Thoracic aorta (tissue), 2 donors: ENCODE measurements at places on chromosomes 5 and 9. TPM values are rescaled to one million over a fixed set of nuclear protein-coding genes. Genes with fewer than 3 reads are reported as not detected.
A peak's percentile ranks its signal among the peaks of the same experiment; 100 is the strongest.

DNA sequence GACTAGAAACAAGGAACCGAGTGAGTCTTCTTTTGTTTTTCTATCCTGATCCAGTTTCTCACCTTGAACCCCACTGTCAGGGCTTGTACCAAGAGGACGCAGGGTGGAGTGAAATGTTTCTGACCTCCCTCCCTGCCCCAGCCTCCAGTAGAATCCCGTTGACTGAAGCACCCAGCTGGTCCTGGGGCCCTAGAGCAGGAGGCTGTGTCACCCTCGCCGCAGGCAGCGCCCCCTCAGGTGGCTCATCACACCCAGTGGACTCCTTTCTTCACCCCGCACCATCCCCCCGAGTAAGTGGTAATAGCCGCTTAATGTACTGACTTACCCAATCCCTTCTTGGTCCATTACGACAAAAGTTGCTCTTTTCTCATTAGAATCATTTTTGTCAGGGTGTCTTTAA is 53.8 kb downstream of the MVB12B start:
- no peak overlapping the region for H3K4me3 ChIP-seq
- no peak overlapping the region for H3K27ac ChIP-seq
- H3K27me3 ChIP-seq, result no peaks in the 10 kb centered on the region
- no peaks in the 10 kb centered on the region for H3K4me1 ChIP-seq
- no peaks in the 10 kb centered on the region for H3K36me3 ChIP-seq

EFNA5 gene
- 13.5 TPM for total RNA-seq

TICAM2 gene
- total RNA-seq, result 5.7 TPM

PCDHB15 gene
- total RNA-seq, result 10.7 TPM

FGFR4 gene
- total RNA-seq, result 2.8 TPM

DNA sequence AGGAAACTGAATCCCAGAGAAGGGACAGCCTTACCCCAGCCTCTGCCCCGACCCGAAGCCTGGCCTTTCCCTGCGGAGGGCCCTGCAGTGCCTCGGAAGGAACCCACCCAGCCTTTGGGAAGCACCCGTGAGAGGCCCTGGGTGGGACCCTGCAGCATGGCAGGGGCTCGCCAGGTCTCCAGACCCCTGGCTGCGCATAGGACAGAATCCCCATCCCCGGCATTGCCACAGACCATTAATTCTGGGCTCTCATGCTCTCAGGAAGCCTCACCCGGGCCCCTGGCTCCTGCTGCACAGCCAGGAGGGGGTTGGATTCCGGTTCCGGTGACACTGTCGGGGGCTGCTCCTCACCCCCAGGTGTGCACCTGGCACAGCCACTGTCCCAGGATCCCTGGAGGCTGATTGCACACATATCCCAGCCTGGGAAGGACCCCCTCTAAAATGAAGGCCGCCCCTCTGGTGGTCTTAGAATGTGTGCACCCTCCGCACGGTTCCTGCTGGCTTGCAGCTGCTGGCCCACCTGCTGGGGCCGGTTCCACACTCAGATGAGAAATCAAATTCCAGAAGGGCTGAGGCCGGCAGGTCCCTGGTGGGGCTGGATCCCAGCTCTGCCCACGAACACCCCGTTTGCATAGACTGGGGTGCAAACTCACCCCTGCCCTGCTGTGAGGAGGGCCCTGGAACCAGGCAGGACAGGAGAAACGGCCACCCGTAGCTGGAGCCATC is 4.7 kb downstream of the EGFL7 start:
- H3K27me3 ChIP-seq, result no peaks in the 10 kb centered on the region
- DNase-seq, result no peak
- H3K36me3 ChIP-seq, result no peaks in the 10 kb centered on the region
- no peak overlapping the region for H3K27ac ChIP-seq
- H3K4me3 ChIP-seq, result peak overlapping the region; percentile 62
- H3K4me1 ChIP-seq, result no peaks in the 10 kb centered on the region

GRCh38 chr9:92947268-92948037 is at the start of gene FGD3:
TSS of gene FGD3 (plus strand) at chr9:92947523. CDS start at chr9:92976257, 28,734 bp downstream.
- no peaks in the 10 kb centered on the region for H3K36me3 ChIP-seq
- DNase-seq, result no peak
- H3K27ac ChIP-seq, result no peak within 1 kb of the TSS
- no peaks in the 10 kb centered on the region for H3K27me3 ChIP-seq

DNA sequence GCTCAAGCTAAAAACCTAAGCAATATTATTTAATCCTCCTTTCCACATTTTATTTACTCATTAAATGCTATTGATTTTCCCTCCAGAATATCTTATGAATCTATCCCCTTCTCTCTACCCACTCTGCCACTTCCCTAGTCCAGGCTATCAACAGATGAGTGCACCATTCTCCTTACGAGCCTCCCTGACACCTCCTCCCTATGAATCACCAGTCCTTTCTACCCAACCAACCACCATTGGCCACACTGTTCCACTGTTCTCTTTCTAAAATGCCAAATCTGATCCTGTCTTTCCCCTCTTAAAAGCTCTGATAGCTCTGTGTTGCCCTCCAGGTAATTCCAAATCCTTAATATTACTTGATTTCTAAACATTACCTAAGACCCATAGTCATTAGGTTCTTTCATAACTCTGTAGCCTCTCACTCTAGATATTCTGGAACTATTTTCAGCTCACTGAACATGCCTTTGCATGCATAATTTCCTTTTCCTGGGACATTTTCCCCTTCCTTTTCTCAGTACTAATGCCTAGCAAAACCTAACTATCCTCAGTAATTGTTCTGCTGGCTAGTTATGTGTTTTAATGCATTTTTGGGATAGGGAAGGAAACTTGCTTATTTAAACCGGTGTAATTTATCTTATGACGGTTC is 126.3 kb downstream of the UNC13B start:
- no peaks in the 10 kb centered on the region for H3K4me1 ChIP-seq
- no peak for DNase-seq
- H3K27me3 ChIP-seq, result no peaks in the 10 kb centered on the region
- H3K27ac ChIP-seq, result no peak overlapping the region
- no peaks in the 10 kb centered on the region for H3K36me3 ChIP-seq
- no peak overlapping the region for H3K4me3 ChIP-seq
